ENCODE measurements at places on chromosomes 12 and 14. TPM values are rescaled to one million over a fixed set of nuclear protein-coding genes. Genes with fewer than 3 reads are reported as not detected.

- H3K36me3 ChIP-seq: no peaks in the 10 kb centered on the region
- no peaks in the 10 kb centered on the region for H3K4me1 ChIP-seq
- no peak for DNase-seq
- no peaks in the 10 kb centered on the region for H3K27me3 ChIP-seq
- no peak overlapping the region for H3K27ac ChIP-seq
These were observed 960.9 kb upstream of the FBXO33 start for GRCh38 chr14:40393143-40393542.

GRCh38 chr12:88308825-88309224 is 166.7 kb downstream of the TMTC3 start:
- no peaks in the 10 kb centered on the region for H3K27me3 ChIP-seq
- H3K36me3 ChIP-seq: no peaks in the 10 kb centered on the region
- no peak overlapping the region for H3K4me3 ChIP-seq
- H3K27ac ChIP-seq: no peak overlapping the region
- H3K4me1 ChIP-seq: no peaks in the 10 kb centered on the region

- DNase-seq: no peak
- no peak overlapping the region for H3K4me3 ChIP-seq
- H3K27ac ChIP-seq: no peak overlapping the region
- no peaks in the 10 kb centered on the region for H3K27me3 ChIP-seq
- H3K36me3 ChIP-seq: no peaks in the 10 kb centered on the region
These were observed 644.4 kb upstream of the MDGA2 start for GRCh38 chr14:48319823-48320222.

DNA sequence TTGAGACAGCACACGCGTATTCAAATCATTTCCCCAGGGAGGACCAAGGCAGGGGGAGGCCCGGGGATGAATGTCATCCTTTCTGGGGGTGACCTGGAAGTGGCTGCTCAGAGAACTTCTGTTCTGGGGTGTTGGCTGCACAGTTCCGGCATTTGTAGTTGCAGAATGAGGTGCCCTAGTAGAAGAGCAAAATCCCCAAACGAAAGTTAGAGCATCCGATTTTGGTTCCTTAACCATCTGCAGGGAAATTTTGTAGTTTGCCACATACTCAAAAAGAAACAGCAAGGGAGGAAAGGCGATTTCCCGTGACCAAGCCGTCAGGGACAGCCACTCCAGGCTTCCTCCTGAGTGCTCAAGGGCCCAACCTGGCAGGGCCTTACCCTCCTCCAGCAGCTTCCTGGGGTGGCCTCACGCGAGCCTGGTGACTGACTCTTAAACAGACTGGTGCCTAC is 13.0 kb upstream of the TRAF3 start:
- no peak overlapping the region for H3K4me3 ChIP-seq
- no peak for DNase-seq
- no peaks in the 10 kb centered on the region for H3K36me3 ChIP-seq
- H3K27ac ChIP-seq: no peak overlapping the region
- no peaks in the 10 kb centered on the region for H3K27me3 ChIP-seq

DNA sequence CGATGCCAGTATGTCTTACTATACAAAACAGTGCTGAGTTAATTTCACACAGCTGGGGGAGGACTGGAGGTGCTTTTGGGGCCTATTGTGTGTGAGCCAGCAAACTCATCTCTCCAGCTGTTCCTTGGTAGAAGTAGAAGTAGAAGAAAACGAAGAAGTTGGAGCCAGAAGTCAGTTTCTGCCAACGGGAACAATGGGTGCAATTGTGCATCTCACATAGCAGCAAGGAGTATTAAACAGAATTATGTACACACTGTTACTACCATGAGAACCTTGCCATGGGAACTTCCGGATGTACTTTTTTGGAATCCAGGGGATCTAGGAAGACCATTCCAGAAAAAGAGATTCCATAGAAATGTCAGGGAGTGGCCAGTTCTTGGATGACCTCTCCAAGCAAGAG is 88.6 kb downstream of the VCPKMT start:
- no peak overlapping the region for H3K4me3 ChIP-seq
- DNase-seq: no peak
- no peak overlapping the region for H3K27ac ChIP-seq
- H3K4me1 ChIP-seq: no peaks in the 10 kb centered on the region
- no peaks in the 10 kb centered on the region for H3K36me3 ChIP-seq

Gene SLC7A8
- total RNA-seq: 11.9 TPM

Gene PCED1B
- total RNA-seq: 0.98 TPM

Gene WDHD1
- total RNA-seq: 0.59 TPM
